ENCODE measurements at places on chromosomes 5 and 9.

DNA sequence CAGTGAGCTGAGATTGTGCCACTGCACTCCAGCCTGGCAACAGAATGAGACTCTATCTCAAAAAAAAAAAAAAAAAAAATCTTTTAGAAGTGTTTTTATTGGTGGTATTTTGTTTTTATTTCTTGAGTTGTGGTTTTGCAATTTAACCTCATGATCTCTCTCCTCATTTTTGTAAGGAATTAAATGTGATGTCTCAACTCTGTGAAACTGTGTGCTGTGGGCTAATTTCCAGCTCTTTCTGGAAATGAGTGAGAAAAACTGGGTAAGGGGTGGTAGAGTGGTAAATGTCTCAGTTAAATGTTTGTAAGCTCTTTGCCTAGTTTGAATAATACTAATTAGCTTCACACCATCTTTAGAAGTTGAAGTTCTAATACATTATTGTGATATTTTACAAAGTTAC, 29.0 kb downstream of the ACO1 start:
- DNase-seq, result no peak

DNA sequence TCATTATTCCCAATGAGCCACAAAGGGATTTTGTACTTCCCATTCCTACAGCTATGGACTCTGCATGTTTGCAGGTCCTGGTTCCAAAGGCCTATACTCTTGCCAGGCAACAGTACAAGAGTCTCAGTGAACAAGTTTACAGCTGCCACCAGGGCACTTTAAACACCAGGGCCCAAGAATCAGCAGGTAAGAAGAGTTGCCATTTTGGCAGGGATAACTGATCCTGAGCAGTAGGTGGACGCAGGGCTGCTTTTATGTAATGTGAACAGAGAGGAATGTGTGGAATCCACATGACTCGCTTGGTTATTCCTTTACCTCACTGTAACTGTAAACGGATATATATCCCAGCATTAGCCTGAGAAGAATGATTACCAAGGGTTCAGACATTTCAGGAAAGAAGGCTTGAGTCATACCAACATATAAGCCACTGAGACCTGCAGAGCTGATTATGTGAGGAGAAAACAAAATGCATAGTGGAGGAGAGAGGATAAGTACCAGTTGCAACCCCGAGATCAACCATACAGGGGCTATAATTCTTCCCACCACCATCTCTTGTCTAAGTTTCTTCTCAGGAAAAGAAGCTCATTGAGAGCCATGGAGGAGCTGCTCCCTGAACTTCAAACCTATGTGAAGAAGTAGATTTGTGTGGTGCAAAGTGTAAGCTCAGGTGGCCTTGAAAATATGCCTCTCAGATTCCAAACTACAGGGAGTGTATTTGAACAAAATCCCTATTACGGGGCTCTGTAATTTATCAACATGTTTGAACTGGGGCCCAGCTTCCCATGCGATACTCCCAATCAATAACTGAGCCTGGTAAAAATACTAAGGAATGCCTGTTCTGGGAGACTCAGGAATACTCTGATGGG, 24.6 kb downstream of the RAPGEF6 start:
- no peak for DNase-seq

- no peak for DNase-seq
Measured at GRCh38 chr9:33813712-33814641, 3.0 kb upstream of the UBE2R2 start.

GRCh38 chr9:134267881-134268724, 58.2 kb upstream of the RXRA start:
- DNase-seq, result no peak

- DNase-seq, result no peak
Measured at GRCh38 chr5:123855609-123856008, 343.6 kb downstream of the CSNK1G3 start.

- DNase-seq, result no peak
Measured at GRCh38 chr5:167296661-167297060, 994.8 kb upstream of the WWC1 start.

GRCh38 chr9:15711531-15711930, 158.7 kb downstream of the CCDC171 start:
- no peak for DNase-seq

GRCh38 chr9:4475301-4475700, 15.0 kb upstream of the SLC1A1 start:
- DNase-seq, result no peak

DNA sequence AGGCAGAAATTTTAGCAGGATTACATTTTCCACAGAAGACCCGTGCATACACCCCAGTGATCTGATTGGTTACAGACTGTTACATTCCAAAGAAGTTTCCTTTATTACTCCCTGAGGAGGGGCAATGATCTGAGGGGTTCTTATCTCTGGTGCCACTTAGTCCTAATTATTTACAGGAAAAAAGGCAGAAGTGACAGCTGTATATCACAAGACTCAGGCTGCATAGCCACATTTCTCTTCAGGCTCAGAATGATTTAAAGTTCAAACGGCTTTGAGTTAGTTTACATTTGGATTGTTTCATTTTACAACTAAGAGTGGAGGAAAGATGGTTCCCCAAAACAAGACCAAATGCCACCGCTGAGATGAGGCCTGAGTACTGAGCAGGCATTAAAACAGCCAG, 17.3 kb downstream of the NAIF1 start:
- DNase-seq, result no peak

- DNase-seq, result no peak
Measured at GRCh38 chr9:84310883-84311282, 29.7 kb downstream of the SLC28A3 start.

GRCh38 chr9:115923903-115924668, 229.5 kb upstream of the PAPPA start:
- no peak for DNase-seq

- DNase-seq, result no peak
Measured at GRCh38 chr5:56710826-56711590, 104.3 kb upstream of the MAP3K1 start.

- DNase-seq, result no peak
Measured at GRCh38 chr5:68334553-68334886, 119.0 kb downstream of the PIK3R1 start.

GRCh38 chr5:180289966-180290365, 1.9 kb downstream of the MAPK9 start:
- DNase-seq, result no peak

DNA sequence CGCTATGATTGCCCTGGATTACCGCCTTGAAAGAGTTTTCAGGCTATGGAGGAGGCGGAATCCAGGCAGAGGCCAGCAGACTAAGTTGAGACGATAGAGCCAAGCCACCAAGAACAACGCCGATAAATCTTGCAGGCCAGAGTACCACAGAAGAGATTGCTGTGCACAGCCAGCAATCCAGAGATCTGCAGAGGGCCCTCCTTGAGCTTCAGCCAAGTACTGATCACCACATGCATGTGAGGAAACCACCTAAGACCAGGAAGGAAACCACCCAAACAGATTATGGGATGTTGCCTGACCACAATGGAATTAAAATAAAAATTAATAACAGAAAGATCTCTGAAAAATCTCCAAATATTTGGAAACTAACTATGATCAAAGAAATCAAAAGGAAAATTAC, 74.9 kb downstream of the GCNT4 start:
- DNase-seq, result no peak

- no peak for DNase-seq
Measured at GRCh38 chr9:109251080-109251775, 69.6 kb downstream of the EPB41L4B start.

- no peak for DNase-seq
Measured at GRCh38 chr5:111774525-111774924, 17.5 kb upstream of the NREP start.

GRCh38 chr5:157328277-157328912, 62.5 kb downstream of the CYFIP2 start:
- DNase-seq, result peak; percentile 46

DNA sequence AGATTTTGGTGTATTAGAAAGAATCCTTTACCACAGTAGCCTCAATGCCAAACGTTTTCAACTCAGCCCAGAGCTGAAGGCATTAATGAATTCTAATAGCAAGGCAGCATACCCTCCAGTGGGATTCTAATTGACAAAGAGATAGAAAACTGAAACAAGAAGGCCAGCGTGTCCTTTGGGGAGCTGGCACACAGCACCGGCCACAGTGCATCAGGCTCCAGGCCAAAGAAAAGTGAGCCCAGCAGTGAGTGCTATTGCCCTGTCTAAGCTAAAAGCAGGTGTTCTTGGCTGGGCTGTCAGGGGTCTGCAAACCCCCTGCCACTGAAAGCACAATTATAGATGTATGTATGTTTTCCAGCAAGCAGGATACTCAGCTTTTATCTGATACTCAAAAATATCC, 40.4 kb downstream of the PPIC start:
- DNase-seq, result no peak

- no peak for DNase-seq
Measured at GRCh38 chr5:50853151-50853550, 186.7 kb downstream of the PARP8 start.

GRCh38 chr5:78879516-78879915, 105.6 kb downstream of the ARSB start:
- DNase-seq, result no peak

- DNase-seq, result no peak
Measured at GRCh38 chr5:114146398-114146797, 215.5 kb upstream of the KCNN2 start.

GRCh38 chr9:116844621-116845020, 157.5 kb downstream of the TRIM32 start:
- DNase-seq, result no peak

- DNase-seq, result no peak
Measured at GRCh38 chr9:124504530-124505005, 2.6 kb downstream of the NR5A1 start.

DNA sequence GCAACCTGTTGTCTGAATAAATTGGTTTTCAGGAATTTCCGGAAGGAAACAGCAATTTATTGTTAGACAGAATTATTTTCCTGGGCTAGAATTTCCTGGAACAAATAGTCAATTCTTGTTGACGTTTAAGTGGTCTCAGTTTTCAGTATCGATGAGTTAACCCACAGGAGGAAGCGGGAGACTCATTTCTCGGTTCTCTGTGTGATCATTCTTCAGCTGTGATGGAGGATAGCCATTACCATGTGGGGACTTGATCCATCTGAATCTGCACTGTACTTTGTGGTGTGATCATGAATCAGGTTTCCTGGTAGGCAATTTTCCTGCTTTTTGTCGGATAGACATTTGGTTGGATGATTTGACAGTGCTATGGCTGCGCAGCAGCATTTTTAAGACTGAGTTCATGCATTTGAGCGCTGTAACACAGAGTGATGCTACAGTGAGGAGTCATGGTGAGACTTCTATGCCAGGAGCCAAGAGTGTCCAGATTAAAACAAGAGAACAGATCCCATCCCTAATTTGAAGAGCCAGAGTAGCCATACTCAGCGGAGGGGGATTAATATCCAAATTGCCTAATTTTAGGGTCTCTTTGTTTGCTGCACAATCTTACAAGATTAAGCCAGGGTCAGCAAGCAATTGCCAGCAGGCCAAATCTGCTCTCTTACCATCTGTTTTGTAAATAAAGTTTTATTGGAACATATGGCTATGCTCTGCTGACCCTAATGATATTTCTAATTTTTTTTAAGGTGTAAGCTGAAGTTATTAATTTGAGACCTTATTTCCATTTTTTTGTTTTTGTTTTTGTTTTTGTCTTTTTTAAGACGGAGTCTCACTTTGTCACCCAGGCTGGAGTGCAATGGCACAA, 355.9 kb downstream of the RAB3C start:
- DNase-seq, result no peak

GRCh38 chr5:118578093-118578492, 410.3 kb downstream of the DTWD2 start:
- DNase-seq, result no peak

- DNase-seq, result no peak
Measured at GRCh38 chr5:23033864-23034263, 180.7 kb upstream of the CDH12 start.

DNA sequence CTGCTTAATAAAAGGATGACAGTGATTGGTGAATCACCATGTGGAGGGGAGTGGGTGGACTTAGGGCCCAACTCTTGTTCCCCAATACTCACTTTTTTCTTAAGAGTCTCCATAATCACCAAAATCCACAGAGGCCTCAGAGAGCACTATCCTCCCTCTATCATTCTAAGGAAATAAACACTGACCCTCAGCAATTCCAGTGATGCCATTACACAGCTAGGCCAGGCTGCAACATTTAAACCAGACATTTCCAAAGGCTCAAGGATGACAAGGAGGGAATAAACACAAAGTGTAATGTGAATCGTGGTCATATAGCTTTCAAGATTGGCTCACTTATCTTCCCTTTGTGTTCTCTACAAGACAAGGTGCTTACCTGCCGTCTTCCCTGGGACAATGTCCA, 2.4 kb upstream of the ARSI start:
- DNase-seq, result no peak

DNA sequence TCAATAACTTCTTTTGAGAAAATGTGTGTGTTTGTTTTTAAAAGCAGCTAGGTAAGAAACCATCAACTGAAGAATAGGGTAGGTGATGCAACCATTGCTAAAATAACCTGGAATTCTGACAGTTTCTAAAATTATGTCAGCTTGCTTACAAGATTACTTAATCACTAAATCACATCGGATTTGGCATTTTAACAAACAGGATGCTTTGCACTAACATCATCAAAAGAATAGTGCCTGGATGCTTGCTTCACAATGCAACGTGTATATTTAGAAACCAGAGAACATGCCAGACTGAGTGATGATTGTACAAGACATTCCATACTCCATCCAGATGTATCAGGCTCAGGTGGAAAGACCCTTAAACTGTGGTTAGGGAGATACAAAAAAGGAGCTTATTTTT, 43.9 kb downstream of the PAM start:
- DNase-seq, result no peak

DNA sequence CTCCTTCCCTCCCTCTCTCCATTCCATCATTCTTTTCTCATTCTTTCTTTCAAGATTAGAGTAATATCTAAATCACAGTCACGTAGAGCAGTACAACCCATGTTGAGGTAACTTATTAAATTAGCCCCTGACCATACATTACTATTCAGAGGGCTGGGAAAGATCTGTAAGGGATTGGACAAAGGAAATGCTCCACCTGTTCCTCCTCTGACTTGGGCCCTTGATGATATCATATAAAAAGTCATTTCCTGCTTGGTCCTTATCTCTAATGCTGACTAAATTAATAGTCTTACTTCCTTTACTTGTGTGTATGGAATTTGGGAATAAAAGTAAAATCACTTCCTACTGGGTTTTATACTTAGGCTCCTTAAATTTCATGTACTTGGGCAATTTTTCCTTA, 40.8 kb downstream of the SNX18 start:
- DNase-seq, result no peak

- no peak for DNase-seq
Measured at GRCh38 chr9:78291240-78291925, 5.5 kb upstream of the PSAT1 start.

All from stimulated activated CD4-positive, alpha-beta T cell treated with anti-CD3 and anti-CD28 coated beads, Interleukin-1b, Interleukin-23, amount 100 ng/mL, for 4 hours (primary cell).